Activated T-helper 1 cell treated with Interleukin-2 at 50 U/mL for 16 hours (primary cell): ENCODE measurements at places on chromosomes 7 and 10.

- no peak for DNase-seq
Measured at GRCh38 chr10:98456686-98457482, 10.1 kb upstream of the HPS1 start.

DNA sequence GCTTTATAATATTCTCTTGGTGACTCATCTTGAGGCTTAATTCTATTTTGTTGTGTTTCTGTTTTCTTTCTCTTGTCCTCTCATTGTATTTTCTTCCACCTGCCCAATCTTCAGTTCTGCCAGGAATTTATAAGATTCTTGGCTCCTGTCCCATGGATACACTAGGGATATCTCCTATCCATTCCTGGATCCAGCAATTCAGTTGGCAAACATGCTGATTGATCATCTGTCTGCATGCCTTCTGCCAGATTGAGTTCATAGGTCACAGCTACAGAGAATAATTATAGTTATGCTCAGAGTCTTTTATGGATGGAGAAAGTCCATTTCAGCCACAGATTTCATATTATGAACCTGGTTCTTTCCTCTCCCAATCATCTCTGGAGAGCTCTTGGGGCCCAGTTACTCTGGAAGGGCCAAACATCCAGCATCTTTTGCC lies 140.4 kb upstream of the MAGI2 start:
- DNase-seq: no peak

DNA sequence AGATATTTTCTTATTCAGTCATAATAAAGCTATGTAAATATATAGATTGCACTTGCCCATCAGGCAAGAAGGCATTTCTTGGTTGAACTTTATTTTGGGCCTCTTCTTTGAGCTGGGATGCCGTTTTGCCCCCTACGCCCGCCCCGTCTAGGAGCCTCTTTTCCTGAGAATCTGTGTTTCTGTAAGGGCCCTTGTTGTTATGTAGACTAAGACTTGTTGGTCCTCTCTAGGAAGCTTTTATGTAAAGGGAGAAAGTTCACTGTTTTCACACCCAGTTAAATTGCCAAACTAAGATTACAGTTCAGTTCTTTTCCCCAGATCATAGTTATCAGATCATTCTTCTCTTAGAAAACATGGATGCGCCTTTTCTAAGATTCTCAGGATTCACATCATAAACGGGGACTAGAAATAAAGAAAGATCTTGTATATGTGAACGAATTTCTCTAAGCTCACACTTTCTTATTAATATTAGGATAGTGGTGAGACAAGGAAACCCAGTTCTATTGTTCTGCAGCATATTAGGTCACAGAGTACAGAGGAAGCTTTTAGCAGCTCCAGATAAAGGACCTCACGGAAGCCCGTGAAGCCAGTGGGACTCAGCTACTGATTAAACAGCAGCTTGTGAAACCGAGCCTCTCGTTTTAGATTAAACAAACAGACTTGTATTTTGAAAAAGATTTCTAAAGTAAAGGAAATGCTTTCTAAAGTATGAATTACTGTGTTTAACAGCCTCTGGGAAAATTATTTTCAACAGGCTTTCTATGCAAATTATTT lies 3.8 kb downstream of the LMTK2 start:
- DNase-seq: no peak

DNA sequence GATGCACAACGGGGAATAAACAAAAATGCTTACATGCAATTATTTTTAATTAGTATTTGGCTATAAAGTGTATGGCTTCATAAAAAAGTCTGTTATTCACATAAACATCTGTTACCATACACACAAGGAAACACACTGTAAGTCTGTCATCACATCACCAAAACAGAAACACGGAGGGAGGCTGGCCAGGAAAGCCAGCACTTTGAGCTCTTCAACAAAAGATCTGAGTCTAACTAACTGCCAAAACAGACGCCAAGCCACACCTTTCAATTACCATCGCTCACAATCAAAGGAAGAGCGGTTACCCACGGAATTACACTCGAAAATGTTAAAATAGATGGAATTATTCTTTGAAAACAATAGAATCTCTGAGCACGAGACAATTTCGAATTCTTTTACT lies 49.2 kb upstream of the MGMT start:
- no peak for DNase-seq

- no peak for DNase-seq
Measured at GRCh38 chr10:30854656-30855055, 177.0 kb downstream of the ZNF438 start.

DNA sequence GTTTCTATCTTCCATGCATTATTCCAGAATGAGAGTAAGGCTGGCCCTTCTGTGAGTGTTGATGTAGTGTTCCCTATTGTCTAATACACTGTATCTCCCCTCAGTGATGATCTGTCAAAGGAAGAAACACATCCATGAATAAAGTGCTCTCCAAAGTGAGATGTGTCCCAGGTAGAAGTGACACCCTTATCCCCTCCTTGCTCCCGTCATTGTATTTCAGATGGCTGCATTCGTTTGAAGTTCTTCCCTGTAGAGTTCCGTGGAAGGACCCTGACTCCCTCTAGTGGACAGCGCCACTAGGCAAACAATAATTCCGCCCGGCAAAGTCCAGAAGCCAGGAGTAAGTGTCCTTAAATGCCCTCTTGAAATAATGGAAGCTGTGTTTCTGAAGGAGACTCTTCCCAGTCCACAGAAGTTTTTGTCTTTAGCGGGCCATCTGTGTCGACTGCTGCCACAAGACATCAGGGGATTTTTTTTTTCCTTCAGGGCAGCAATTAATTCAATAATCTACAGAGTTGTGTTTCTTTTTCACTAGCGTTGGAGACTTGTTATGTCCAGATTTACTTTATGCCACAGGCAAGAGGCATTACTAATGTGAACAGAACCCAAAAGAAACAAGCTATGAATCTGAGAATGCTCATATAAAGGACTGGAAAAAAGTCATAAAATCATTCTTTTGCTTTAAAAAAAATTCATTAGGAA lies 64.6 kb downstream of the THNSL1 start:
- peak; percentile 13 for DNase-seq

- DNase-seq: no peak
Measured at GRCh38 chr7:145543242-145543641, 573.4 kb upstream of the CNTNAP2 start.

DNA sequence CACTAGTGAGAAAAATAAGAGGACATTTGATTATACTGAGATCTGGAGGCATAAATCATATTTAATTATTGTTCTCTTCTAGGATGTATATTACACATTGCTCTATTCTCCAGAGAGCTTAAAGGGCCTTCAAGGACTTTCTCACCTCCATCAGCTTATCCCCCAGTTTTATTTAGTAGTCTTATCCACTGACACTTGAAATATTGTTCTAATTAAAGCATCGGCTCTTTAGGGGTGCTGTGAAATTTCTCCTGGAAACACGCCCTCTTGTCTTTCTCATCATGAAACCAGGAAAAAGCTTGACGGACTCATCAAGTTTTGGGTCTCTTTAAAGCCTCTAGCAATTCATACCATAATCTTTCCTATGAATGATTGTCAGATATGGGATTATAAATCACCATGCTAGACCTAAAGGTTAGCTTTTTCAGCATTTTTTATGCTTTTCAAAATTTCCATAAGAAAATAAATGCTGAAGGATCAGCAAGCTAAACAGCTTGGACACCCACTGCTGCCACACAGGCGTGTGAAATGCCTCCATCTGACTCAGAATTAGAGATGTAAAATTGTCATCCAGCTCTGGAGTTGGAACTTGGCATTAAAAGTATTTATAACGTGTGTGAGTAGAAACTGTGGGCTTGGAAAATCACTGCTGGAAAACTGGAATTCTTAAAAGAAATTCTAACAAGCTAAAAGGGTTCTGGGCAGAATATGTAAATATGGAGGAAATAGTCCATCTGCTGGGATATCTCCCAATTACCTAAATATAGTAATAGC lies 216.3 kb downstream of the CHRM2 start:
- DNase-seq: no peak

DNA sequence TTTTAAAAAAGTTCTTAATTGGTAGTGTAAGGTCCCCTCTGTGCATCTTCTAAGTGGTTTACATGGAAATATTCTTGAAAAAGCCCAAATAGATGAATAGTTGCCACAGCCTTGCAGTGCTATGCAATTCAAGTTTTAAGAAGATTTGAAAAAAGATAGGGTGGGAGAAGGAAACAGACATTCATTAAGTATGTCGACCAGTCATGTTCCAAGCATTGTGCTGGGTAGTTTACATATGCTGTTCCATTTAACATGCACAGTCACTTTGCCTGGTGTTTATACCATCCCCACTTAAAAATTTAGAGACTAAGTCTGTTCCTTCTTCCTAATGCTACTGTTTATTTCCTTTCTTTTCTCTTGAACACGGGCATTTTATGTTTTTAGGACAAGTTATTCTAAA lies 28.1 kb upstream of the NAMPT start:
- no peak for DNase-seq

DNA sequence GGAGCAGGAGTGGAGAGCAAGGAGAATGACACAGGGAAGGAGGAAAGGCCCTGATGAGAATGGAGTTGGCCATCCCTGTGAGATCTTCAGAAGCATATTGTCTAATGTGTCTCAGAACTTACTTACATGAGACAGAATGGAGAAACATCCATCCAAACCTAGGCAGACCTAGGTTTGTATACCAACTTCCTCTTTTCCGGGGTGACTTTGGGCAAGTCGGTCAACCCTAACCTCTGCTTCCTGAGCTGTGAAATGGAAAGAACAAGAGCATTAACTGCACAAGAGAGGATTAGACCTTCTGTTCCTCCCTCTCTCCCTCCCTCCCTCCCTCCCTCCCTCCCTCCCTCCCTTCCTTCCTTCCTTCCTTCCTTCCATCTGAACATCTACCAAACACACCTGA lies 4.5 kb downstream of the GHRHR start:
- DNase-seq: no peak

DNA sequence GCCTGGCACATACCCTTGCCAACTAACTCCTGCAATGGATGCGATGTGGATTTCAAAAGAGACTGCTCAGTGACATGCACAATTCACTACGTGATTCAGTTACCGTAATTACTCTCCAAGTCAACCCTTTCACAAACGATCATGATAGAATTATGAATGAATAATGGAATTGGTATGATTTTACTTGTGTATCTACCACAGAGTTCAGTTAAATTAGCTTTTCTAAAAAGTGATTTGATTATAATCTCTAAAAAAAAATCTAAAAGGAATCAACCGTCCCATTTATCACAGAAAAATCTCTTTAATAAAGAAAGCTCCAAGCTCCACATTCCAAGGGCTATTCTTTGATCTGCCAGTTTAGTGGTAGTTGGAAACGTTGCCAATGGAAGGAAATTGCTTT lies 30.4 kb upstream of the RSU1 start:
- DNase-seq: no peak

DNA sequence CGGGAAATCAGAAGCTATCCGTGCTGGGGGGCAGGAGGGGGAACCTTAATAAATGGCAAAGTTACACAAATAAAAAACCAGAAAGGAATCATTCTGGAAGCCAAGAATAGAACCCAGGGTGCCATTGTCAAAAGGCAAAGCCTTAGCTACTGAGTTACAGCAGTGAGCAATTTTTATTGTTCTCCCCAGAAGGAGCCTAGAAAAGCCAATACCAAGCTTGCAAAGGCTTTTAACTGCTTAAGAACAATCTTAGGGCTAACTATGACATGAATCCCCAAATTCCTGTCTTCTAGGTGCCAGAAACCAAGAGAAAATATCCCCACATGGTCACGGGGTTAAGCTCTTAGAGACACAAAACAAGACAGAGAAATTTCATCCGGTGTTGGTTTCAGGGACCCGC lies 482.7 kb downstream of the CCSER2 start:
- DNase-seq: no peak

DNA sequence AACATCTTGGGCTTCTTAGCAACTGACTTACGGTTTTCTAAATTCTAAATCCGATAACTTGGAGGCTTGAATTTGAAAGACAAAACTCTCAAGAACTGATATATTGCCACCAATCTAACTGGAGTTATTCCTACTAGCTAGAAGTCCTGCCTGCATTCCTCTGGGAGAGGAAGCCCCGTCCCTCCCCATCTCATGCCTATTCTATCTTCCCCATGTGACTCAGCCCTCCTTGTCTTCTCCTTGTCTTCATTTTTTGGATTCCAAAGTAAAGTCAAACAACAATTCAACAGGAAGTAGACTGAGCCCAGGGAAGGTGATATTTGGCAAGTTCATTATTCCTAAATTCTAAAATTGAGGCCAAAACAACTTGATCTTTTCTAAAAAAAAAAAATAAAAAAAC lies 587.7 kb downstream of the KCNMA1 start:
- no peak for DNase-seq

DNA sequence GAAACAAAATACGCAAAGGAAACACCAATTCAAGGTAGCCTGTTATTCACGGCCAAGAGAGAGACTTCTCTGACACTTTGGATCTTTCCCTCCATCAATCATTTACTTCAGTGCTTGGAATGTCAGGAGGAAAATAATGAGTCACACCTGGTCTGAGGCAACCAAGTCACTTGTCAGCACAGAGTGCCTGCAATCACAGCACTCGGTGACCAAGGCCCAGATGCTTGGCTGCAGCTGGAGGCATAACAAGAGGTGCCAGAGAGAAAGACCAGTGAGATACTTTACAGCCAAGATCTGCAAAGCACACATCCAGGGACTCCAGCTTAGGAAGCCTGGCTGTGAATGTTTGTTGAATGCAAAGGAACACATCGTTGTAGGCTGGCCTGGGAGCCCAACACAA lies 33.9 kb downstream of the ASB13 start:
- no peak for DNase-seq

- no peak for DNase-seq
Measured at GRCh38 chr7:151024435-151025056, at the start of gene ATG9B. ATG9B (minus strand) TSS chr7:151024494; CDS start chr7:151024423, 71 bp downstream.

DNA sequence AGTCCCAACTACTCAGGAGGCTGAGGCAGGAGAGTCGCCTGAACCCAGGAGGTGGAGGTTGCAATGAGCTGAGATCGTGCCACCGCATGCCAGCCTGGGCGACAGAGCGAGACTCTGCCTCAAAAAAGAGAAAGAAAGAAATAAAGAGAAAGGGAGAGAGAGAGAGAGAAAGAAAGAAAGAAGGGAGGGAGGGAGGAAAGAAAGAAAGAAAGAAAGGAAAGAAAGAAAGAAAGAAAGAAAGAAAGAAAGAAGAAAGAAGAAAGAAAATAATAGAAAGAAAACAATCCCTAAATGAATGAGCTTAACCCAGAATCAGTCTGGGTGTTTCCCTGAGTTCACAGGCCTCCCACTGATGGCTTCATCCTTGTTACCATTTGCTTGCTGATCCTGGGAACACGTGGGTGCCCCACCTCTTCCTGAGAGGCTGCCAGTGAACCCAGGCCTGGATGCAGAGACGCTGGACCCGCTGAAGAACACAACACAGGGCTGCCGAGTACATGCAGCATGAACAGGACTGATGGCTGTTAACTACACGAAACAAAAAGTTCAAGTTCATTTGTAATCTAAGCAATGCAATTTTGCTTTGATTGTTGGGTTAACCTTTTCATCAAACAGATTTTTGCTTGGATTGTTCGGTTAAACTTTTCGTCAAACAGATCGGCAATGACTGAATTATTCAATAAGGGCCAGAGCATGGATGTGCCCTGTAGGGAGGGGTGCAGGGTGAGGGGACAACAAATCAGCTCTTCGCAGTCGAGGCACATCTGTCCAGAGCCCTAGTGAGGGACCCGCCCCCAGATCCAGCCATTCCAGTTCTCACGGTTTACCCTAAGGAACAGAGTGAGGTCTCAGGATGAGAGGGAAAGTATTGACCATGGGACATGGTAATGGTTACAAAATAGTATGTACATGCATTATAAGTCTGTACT lies 11.5 kb downstream of the NPFFR1 start:
- DNase-seq: no peak
